Caki2 (cell line): ENCODE measurements at places on chromosomes 1 and 21.
A peak's percentile ranks its signal among the peaks of the same experiment; 100 is the strongest.

- DNase-seq, result no peak
These were observed 1.7 kb upstream of the TFF3 start for GRCh38 chr21:42316891-42317290.

GRCh38 chr1:54475357-54475881 is 69.2 kb upstream of the SSBP3 start:
- no peak for DNase-seq

DNA sequence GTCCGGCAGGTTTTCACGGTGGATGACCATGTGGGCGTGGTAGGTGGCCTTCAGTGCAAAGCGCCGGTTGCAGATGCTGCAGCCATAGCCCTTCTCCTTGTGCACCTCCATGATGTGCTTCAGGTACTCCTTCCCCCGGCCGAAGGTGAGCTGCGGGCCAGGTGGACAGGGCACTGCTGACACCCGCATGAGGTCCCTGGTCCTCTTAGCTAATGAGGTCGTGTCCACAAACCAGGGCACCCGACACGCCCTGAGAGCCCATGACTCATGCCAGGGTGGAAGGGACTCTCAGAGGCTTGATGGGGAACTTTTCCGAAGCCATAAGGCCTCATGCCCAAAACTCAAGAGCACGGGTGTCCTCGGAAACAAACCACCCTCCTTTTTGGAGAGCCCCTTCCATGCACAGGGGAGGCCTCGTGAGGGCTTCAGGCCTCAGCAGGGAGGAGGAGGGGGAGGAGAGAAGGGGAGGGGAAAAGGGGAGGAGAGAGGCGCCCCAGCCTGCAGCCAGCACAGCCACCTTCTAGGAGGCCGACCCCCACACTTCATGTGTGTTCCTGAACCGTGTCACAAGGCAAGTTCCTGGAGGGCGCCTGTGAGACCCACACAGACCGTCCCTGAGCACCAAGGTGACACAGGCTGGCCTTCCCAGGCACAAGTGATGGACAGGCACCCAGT is 54.4 kb upstream of the RIPK4 start:
- DNase-seq, result no peak

GRCh38 chr1:168676029-168676812 is 52.8 kb downstream of the DPT start:
- no peak for DNase-seq

DNA sequence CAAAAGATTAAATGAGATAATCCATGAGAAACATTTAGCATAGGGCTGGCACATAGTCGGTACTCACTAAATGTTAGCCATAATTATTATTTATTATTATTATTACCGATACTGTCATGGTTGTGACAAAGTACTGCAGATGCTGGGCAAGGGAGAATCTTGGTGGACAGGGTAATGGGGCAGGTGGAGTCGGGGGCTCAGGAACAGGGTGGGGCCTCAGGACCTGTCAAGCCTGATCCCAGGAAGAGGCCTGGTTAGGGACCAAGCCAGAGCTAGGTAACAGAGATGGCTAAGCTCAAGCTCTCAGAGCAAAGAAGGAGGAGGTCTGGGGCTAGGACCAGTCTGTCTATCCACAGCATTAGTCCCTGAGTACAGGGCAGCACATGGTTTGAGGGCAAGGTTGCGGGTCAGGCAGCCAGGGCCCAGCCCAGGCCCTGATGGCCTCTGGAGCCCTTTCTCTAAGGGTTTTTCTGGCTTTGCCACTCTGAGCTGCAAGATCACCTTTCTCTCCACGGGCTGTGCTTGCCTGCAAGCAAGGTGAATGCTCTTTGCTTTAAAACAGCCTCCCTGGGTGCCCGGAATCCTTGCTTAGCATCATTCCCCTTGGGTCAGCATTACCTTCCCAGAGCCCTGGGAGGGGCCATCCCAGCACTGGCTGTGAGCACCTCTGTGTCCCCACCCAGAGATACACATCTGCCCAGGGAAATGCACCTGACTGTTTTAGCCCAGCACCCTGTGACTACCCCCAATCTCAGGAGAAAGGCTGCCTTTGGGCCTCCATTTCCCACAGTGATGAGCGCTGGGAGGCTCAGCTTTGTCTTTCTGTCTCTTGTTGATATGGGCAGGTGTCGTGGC is 572.0 kb downstream of the PTPRU start:
- DNase-seq, result no peak

GRCh38 chr1:96009831-96010434 is 711.7 kb upstream of the PTBP2 start:
- no peak for DNase-seq

DNA sequence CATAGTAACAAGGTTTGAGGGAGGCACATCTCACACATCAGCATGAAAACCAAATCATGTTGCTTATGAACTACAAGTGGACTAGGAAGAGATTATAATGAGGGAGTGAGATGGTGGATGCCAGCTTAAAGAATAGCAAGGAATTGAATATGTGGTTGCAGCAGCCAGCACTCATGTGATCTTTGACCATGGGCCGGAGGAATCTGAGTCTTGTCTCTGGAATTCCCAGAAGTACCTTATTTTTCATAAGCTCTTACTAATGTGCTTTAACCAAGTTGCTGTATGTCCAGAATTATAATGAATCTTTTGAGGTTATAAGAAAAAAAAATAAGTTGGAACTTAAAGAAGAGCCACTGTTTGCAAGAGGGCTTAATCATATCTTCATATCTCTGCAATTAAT is 97.0 kb downstream of the DISP1 start:
- DNase-seq, result no peak

DNA sequence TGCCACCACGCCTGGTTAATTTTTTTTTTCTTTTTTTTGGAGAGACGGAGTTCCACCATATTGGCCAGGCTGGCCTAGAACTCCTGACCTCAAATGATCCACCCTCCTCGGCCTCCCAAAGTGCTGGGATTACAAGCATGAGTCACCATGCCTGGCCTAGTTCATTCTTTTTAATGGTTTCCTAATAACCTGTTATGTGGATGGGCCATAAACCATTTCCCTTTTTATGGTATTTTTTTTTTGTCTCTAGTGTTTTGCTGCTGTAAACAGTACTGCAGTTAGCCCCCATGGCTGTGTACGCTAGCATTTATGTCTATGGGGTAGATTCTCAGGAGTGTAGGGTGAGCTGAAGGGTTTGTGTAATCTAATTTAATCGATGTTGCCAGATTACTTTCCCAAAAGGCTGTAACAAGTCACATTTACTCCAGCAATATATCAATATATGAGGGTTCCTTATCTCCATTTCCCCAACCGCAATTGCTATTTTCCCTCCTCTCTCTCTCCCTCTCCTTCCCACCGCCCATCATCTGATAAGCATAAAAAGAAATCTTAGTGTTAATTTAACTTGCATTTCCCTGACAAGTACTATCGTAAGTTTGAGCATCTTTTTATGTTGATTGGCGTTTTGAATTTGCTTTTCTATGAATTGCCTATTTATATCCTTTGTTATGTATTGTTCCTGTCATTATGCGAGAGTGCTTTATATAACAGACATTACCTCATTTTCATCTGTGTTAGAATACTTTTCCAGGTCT is 28.7 kb downstream of the RCSD1 start:
- DNase-seq, result no peak

- DNase-seq, result no peak
These were observed 14.3 kb downstream of the LMX1A start for GRCh38 chr1:165342168-165342567.

GRCh38 chr1:42433369-42433768 is 22.5 kb downstream of the ZMYND12 start:
- no peak for DNase-seq

DNA sequence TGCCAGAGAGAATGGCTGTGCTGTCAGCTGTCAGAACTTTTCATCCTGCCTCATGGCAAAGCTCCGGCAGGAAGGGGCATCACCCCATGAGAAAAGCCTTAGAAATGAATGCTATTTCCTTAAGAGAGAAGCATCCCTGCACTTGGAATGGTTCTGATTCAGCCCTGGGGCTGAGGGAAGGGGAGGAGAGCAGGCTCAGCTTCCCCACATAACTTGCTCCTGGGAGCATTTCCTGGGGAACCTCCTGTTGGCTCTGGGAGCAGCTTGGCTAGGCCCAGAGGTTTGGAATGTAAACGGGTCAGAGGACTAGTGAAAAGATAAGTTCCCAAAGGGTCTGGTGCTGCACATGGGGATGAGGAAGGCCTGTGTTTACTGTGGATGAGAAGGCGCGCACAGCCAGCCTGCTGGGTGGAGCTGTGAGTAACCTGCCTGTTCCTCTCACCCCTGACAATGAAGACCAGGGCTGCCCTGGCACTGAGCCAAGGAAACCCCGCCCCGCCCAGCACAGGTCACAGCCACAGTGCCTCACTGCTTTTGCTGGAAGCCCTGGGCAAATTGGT is 5.0 kb downstream of the PRELP start:
- DNase-seq, result peak; percentile 69

DNA sequence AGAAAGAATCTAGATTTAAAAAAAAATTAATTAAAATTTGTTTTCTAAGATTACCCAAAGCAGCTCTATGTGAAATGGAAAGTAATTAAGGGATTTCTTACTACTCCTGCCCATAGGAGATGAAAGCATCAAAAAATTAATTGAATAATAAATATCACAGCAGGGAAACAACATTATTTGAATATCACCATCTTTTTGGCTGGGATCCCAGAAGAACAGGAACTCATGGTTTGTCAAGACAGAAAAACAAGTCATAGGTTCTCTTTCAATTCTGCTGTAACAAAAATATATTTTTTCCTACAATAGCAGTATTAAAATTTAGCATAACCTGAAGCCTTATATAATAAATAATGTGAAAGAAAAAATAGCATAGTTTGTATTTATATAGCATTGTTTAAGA is 1713.4 kb downstream of the NCAM2 start:
- DNase-seq, result no peak

GRCh38 chr1:82108843-82109242 is 308.1 kb downstream of the ADGRL2 start:
- no peak for DNase-seq

DNA sequence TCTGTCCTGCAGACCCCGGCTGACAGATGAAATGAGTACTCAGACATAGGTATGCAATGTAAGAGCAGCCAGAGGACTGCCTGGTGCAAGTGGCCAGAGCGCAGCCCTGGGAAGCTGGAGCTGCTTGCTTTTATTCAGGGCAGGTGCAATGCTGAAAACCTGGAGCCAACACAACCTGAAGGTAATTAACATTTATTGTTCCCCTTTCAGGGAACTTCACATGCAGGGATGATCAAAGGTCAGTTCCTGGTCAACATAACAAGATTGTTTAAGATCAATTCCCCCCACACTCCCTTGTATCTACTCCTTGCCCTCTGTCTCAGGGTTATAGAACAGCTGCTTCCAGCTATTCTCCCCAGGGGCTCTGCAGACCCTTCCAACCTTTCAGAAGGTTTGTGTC is 48.7 kb upstream of the PRELP start:
- DNase-seq, result no peak

DNA sequence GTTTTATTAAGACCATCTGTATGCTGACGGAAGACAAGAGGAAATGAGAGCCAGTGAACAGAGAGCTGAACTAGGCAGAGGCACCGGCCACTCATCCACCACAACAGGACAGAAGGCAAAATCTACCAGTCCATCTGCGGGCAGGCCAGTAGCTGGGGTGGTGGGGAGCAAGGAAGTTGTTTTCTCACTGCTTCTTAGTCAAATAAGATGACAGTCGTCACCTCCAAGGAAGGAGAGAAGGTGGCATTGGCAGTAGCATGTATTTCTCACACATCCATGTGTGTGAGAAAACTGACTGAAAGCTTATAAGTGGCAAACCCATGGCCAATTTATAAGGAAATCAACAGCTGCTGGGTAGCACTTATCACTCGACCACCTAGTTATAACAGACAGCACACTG is 8.2 kb downstream of the TTC13 start:
- DNase-seq, result no peak

DNA sequence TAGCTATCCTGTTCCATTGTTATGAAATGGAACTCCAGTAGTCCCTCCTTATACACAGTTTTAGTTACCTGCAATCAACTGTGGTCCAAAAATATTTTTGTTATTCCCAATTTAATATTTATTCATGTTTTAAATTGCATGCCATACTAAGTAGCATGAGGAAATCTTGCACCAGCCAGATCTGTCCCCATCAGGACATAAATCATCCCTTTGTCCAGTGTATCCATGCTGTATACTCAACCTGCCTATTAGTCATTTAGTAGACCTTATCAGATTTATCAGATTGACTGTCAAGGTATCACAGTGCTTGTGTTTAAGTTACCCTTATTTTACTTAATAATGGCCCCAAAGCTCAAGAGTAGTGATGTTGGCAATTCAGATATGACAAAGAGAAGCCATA is 207.9 kb upstream of the DMRTA2 start:
- DNase-seq, result no peak

DNA sequence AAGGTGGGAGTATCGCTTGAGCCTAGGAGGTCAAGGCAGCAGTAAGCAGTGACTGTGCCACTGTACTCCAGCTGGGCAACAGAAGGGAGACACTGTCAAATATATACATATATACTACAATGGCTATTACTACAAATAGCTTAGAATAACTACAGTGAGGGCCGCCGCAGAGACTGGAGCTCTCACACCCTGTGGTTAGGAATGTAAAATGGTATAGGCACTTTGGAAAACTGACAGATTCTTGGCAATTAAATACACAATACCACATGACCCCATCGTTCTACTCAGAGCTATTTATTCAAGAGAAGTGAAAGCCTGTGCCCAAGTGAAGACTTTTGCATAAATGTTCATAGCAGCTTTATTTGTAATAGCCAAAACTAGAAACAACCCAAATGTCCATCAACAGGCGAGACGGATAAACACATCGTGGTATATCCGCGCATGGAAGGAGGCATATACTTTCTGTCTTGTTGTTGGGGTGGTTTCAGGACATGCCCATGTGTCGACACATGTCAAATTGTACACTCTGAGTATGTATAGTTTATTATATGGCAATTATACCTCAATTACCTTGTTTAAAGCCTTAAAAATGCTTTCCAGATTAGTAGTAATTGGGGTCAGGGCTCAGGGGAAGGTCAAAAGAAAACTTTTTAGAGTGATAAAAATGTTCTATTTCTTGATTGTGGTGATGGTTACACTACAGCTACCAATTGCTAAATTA is 123.4 kb downstream of the RIPK4 start:
- no peak for DNase-seq

GRCh38 chr1:173405834-173406233 is 71.3 kb upstream of the PRDX6 start:
- no peak for DNase-seq

DNA sequence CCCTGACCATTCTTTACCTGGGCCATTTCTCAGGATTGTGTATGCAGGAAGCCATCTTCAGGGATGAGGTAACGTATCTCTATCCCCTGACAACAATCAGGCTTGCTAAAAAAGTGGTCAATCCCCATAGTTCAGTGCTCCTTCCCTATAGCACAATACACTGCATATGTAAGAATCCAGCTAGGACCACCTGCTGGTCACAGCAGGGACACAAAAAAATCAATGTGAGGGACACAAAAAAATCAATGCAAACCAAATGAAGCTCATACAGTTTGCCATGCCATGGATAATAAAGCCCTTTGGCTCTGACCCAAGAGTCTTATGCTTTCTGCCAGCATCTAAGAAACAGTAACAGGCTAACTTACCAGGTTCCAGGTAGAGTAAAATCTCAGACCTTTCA is 16.3 kb downstream of the ACBD6 start:
- DNase-seq, result no peak

GRCh38 chr21:41564871-41565274 is 56.9 kb upstream of the TMPRSS2 start:
- DNase-seq, result no peak

- DNase-seq, result no peak
These were observed 15.6 kb downstream of the STRIP1 start for GRCh38 chr1:110049801-110050601.

GRCh38 chr1:178066908-178067614 is 26.8 kb upstream of the RASAL2 start:
- no peak for DNase-seq

- DNase-seq, result no peak
These were observed 48.5 kb downstream of the PIGK start for GRCh38 chr1:77170687-77171086.
